ENCODE measurements at places on chromosomes 7 and 10.
A peak's percentile ranks its signal among the peaks of the same experiment; 100 is the strongest.

DNA sequence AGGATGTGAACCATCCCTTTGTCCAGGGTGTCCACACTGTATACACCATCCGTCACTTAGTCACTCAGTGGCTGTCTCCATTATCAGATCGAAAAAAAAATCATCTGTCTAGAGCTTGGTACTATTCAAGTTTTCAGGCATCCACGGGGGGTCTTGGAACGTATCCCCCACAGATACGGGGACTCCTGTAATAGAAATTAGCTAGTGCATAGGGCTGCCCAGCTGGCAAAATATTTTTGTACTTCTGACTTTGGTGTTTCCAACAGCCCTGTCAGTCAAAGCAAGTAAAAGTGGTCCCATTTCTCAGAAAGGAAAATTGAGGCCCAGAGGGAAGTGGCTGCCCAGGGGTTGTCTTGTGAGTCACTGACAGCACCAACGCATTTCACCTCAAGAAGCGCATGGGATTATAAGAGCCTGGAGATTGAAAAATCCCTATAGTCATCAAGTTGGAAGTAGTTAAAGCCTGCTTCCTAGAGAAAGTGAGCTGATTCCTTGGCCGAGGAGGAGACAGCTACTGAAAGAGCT lies 52.1 kb upstream of the SLC29A3 start:
- H3K27me3 ChIP-seq, result no peaks in the 10 kb centered on the region
- H3K27ac ChIP-seq, result no peak overlapping the region
- H3K36me3 ChIP-seq, result no peaks in the 10 kb centered on the region
- no peak overlapping the region for H3K4me3 ChIP-seq
- DNase-seq, result no peak

DNA sequence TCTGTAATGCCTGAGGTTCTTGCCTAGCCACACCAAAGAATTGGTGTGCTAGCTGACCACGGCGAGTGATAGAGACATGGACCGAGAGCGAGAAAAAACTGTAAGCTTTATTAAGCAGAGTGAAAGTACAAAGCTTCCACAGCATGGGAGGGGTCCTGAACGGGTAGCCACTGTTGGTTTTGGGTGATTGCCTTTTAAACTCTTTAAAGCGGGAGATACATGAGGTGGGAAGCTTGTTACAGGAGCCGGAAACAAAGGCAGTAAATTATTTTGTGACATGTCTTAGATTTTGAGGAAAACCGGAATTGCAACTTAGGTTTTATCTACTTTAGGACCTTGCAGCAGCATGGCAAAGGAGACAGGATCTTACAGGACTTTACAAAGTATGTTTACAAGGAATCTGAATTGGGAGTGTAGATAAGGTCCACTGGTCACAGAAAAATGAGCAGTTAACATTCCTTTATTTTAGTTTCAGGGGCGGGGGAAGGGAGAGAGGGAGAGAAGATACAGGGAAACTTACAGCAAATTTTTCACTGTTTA lies 252.7 kb upstream of the MBL2 start:
- peaks cover 70% of the 10 kb centered on the region for H3K4me1 ChIP-seq
- no peaks in the 10 kb centered on the region for H3K27me3 ChIP-seq
- peaks cover under 1% of the 10 kb centered on the region for H3K36me3 ChIP-seq
- peak overlapping the region; percentile 96 for H3K27ac ChIP-seq
- peak overlapping the region; percentile 46 for H3K4me3 ChIP-seq

- H3K27ac ChIP-seq, result no peak overlapping the region
- peaks cover 4% of the 10 kb centered on the region for H3K36me3 ChIP-seq
Observed at GRCh38 chr10:119346095-119346832, 138.9 kb downstream of the GRK5 start.

DNA sequence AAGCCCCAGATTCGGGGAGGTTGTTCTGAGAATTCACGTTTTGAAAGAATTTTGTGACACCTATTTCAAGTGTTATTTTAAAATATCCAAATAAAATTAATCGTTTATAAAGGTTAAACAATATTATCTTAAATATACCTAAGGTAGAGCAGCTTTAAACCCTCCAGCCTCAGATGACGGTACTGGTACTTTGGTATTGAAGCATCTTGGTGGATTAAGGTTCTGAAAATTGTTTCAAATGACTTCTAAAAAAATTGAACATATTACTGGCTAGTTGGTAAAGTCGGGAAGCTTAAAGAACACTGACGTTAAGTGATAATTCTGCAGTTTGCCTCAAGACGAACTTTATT lies 392 bp upstream of the HUS1 start:
- H3K36me3 ChIP-seq, result peaks cover 8% of the 10 kb centered on the region
- no peak for DNase-seq
- peak overlapping the region; percentile 96 for H3K27ac ChIP-seq
- H3K4me1 ChIP-seq, result peaks cover 23% of the 10 kb centered on the region

- H3K4me3 ChIP-seq, result no peak overlapping the region
- H3K36me3 ChIP-seq, result no peaks in the 10 kb centered on the region
- no peak for DNase-seq
- peaks cover 66% of the 10 kb centered on the region for H3K27me3 ChIP-seq
- H3K27ac ChIP-seq, result no peak overlapping the region
Observed at GRCh38 chr7:35268953-35269352, 15.1 kb upstream of the TBX20 start.

GRCh38 chr10:72785409-72785808 lies 93.5 kb downstream of the MCU start:
- H3K36me3 ChIP-seq, result no peaks in the 10 kb centered on the region
- H3K27ac ChIP-seq, result peak overlapping the region; percentile 89
- DNase-seq, result no peak
- no peaks in the 10 kb centered on the region for H3K27me3 ChIP-seq

DNA sequence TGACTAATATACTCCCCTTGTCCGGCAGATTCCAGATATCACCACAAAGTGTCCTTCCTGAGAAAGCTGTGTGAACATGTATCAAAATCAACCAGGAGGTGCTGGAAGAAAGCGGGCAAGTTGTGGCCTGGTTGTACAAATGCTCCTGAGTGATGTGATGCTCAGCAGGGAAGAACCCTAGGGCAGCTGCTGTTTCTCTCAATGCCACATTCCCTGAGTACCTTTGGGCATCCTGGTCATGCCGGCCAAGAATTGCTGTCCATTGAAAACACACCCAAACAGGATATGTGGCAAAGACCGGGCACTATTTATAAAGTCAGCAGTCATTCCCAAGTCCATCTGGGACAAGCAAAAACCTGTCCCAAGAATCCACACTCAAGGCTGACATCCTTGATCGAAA lies 7.8 kb upstream of the ADCY1 start:
- H3K4me1 ChIP-seq, result no peaks in the 10 kb centered on the region
- H3K36me3 ChIP-seq, result no peaks in the 10 kb centered on the region
- peaks cover 95% of the 10 kb centered on the region for H3K27me3 ChIP-seq

GRCh38 chr7:30705596-30705995 lies 23.3 kb upstream of the CRHR2 start:
- no peaks in the 10 kb centered on the region for H3K36me3 ChIP-seq
- no peak overlapping the region for H3K27ac ChIP-seq
- no peak for DNase-seq
- H3K27me3 ChIP-seq, result peaks cover 5% of the 10 kb centered on the region

- H3K4me1 ChIP-seq, result peaks cover 43% of the 10 kb centered on the region
- H3K27ac ChIP-seq, result no peak overlapping the region
- no peak overlapping the region for H3K4me3 ChIP-seq
- peaks cover 32% of the 10 kb centered on the region for H3K36me3 ChIP-seq
- DNase-seq, result no peak
- H3K27me3 ChIP-seq, result no peaks in the 10 kb centered on the region
Observed at GRCh38 chr10:30045961-30046360, 13.4 kb downstream of the JCAD start.

GRCh38 chr10:118216571-118217170 lies 125.5 kb downstream of the FAM204A start:
- H3K27me3 ChIP-seq, result peaks cover 14% of the 10 kb centered on the region
- peaks cover 16% of the 10 kb centered on the region for H3K4me1 ChIP-seq
- DNase-seq, result no peak
- no peaks in the 10 kb centered on the region for H3K36me3 ChIP-seq
- H3K4me3 ChIP-seq, result no peak overlapping the region

DNA sequence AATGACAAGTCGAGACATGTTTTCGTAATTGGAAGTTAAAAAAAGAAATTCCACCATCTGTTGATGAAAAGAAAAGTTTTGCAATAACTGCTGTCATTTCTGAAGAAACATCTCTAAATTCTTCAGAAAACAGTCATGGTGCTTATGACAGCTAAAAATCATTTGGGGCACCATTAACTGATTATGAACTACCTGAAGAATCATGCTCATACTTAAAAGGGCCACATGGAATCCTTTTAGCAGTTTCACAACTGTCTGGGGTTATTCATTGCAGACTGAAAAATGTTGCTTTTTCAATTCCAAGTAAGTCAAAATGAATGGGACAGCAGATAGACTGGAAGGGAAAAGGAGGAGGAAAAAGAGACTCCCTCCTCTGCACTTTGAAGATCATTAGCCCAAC lies 134.2 kb downstream of the CHN2 start:
- H3K27ac ChIP-seq, result peak overlapping the region; percentile 55
- no peaks in the 10 kb centered on the region for H3K36me3 ChIP-seq
- H3K4me3 ChIP-seq, result no peak overlapping the region
- H3K27me3 ChIP-seq, result no peaks in the 10 kb centered on the region
- H3K4me1 ChIP-seq, result peaks cover 34% of the 10 kb centered on the region

DNA sequence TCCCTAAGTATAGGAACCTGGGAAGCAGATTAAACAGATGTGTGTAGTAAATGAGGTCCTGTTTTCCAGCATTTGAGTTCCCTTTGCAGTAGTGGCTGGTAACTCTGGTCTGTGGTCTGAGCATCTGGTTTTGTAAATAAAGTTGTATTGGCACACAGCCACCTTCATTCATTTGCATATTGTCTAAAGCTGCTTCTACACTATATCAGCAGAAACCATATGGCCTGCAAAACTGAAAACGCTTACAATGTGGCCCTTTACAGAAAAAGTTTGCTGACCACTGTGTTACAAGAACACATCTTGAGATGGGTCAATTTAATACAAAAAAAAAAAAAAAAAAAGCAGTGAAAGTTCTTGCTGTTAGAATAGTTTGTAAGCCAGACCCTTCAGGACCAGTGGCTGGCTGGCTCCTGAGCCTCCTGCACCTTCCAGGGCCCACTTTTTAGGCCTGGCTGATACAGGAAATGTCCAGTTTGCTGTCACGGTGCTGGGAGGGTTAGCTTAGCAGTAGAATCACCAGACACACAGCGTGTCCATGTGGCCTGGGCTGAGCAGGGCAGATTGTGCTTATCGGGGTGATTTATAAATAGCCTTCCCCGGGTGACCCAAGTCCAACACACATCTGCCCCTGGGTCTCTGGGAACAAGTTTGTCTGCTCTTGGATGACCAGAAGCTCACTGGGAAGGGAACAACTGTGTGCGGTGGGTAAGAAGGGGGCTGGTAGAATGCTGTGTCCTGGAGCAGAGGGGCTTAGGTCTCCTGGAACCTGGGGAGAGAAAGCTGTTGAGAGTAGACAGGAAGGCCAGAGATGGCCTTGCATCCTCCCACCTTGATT lies 1.4 kb downstream of the C10orf71 start:
- H3K27ac ChIP-seq, result no peak overlapping the region
- peaks cover 7% of the 10 kb centered on the region for H3K4me1 ChIP-seq
- no peaks in the 10 kb centered on the region for H3K36me3 ChIP-seq
- no peak overlapping the region for H3K4me3 ChIP-seq
- DNase-seq, result no peak
- peaks cover 47% of the 10 kb centered on the region for H3K27me3 ChIP-seq

- no peaks in the 10 kb centered on the region for H3K36me3 ChIP-seq
- H3K4me3 ChIP-seq, result no peak overlapping the region
- no peak for DNase-seq
- peaks cover 2% of the 10 kb centered on the region for H3K4me1 ChIP-seq
- H3K27ac ChIP-seq, result no peak overlapping the region
- peaks cover 9% of the 10 kb centered on the region for H3K27me3 ChIP-seq
Observed at GRCh38 chr7:5278766-5279165, 4.0 kb upstream of the SLC29A4 start.

- peak overlapping the region; percentile 25 for H3K27ac ChIP-seq
- no peaks in the 10 kb centered on the region for H3K27me3 ChIP-seq
- no peak overlapping the region for H3K4me3 ChIP-seq
- DNase-seq, result no peak
- peaks cover 35% of the 10 kb centered on the region for H3K36me3 ChIP-seq
Observed at GRCh38 chr7:496528-497295, 22.9 kb downstream of the PDGFA start.

- H3K27me3 ChIP-seq, result no peaks in the 10 kb centered on the region
- no peak for DNase-seq
- H3K4me1 ChIP-seq, result peaks cover 10% of the 10 kb centered on the region
- H3K36me3 ChIP-seq, result peaks cover 19% of the 10 kb centered on the region
- H3K4me3 ChIP-seq, result no peak overlapping the region
Observed at GRCh38 chr10:15814565-15814964, 45.7 kb downstream of the MINDY3 start.

DNA sequence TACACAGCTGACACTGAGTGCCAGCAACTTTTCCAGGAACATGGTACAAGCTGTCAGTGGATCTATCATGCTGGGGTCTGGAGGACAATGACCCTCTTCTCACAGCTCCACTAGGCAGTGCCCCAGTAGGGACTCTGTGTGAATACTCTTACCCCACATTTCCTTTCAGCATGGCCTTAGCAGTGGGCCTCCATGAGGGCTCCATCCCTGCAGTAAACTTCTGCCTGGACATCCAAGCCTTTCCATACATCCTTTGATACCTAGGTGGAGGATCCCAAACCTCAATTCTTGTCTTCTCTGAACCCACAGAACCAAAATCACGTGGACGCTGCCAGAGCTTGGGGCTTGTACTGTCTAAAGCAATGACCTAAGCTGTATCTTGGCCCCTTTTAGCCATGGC lies 116.8 kb downstream of the IQUB start:
- H3K27me3 ChIP-seq, result no peaks in the 10 kb centered on the region
- peaks cover 4% of the 10 kb centered on the region for H3K36me3 ChIP-seq
- DNase-seq, result no peak
- no peak overlapping the region for H3K4me3 ChIP-seq
- H3K27ac ChIP-seq, result no peak overlapping the region
- no peaks in the 10 kb centered on the region for H3K4me1 ChIP-seq

DNA sequence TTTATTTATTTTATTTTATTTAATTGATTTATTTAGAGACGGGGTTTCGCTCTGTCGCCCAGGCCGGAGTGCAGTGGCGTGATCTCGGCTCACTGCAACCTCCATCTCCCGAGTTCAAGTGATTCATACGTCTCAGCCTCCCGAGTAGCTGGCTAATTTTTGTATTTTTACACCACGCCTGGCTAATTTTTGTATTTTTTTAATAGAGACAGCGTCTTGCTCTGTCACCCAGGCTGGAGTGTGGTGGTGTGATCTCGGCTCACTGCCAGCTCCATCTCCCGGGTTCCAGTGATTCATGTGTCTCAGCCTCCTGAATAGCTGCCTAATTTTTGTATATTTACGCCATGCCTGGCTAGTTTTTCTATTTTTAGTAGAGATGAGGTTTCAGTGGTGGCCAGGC lies 34.2 kb downstream of the AP5Z1 start:
- no peak for DNase-seq
- H3K27ac ChIP-seq, result no peak overlapping the region
- no peaks in the 10 kb centered on the region for H3K4me1 ChIP-seq
- H3K4me3 ChIP-seq, result no peak overlapping the region
- H3K36me3 ChIP-seq, result peaks cover 2% of the 10 kb centered on the region

- no peaks in the 10 kb centered on the region for H3K36me3 ChIP-seq
- H3K27me3 ChIP-seq, result peaks cover 11% of the 10 kb centered on the region
- H3K4me1 ChIP-seq, result no peaks in the 10 kb centered on the region
- no peak overlapping the region for H3K4me3 ChIP-seq
- no peak overlapping the region for H3K27ac ChIP-seq
Observed at GRCh38 chr10:58305821-58306220, 29.0 kb upstream of the UBE2D1 start.

All from mesothelial cell of epicardium (in vitro differentiated cells).